Stimulated activated CD4-positive, alpha-beta T cell treated with anti-CD3 and anti-CD28 coated beads, Interleukin-15, amount 100 ng/mL, for 24 hours (primary cell): ENCODE measurements at places on chromosomes 5 and 9.

GRCh38 chr9:68744426-68744825 lies 39.4 kb downstream of the PIP5K1B start:
- DNase-seq = no peak

DNA sequence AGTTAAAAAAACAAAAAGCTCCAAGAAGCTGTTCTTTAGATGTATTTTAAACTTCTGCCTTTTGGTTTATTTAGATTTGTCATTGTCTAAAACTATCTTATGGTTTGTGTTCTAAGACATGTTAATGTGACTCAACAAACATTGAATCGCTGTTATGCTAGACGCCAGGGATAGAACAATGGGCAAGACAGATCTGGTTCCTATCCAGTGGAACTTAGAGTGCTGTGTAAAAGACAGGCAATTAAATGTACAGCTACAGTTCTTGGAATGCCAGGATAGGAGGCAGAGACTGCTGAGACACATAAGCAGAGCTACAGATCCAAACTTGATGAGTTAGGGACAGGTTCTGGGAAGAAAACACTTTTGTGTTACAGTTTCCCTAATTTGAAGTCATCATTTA lies 22.4 kb downstream of the LYRM7 start:
- no peak for DNase-seq

GRCh38 chr9:27471366-27471765 lies 52.7 kb upstream of the IFNK start:
- DNase-seq = no peak

DNA sequence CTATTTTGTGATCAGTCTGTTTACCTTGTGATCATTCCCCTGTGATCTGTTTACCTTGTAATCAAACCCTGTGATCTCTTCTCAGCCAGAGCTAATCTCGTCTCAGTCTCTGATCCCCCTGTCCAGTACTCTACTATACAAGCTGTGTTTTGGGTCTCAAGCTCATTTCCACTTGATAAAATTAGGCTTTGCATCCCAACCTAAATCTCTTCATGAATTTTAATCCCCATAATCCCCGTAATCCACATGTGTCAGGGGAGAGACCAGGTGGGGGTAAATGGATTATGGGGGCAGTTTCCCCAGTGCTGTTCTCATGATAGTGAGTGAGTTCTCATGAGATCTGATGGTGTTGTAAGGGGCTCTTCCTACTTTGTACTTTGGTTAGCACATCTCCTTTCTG lies 157.2 kb downstream of the PRR16 start:
- no peak for DNase-seq

- DNase-seq = no peak
Measured at GRCh38 chr5:53368516-53368915, 111.9 kb upstream of the FST start.

- no peak for DNase-seq
Measured at GRCh38 chr5:122150215-122150614, 20.9 kb downstream of the ZNF474 start.

DNA sequence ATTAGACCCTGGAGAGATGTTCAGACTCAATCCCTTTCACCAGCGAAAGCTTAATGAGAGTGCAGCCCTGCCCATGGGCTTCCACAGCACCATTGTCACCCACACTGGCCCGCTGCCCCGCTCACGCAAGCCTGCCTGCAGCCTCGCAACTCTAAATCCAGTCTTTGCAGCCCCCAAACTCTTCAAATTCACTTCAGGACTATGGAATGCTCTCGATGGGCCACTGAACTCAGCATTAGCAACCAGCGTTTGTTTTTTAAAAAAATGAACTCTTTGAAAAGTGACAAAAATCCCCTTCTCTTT lies 17.1 kb downstream of the DCANP1 start:
- no peak for DNase-seq
